Occipital lobe (tissue), 3 donors: ENCODE measurements at places on chromosomes 7 and 10.

- peak; percentile 34 for DNase-seq
These were observed 2.0 kb downstream of the FBXL15 start for GRCh38 chr10:102422545-102423129.

GRCh38 chr10:70000262-70000661, 52.4 kb upstream of the MACROH2A2 start:
- DNase-seq: no peak

- DNase-seq: no peak
These were observed 165.7 kb upstream of the FZD1 start for GRCh38 chr7:91098566-91098965.

DNA sequence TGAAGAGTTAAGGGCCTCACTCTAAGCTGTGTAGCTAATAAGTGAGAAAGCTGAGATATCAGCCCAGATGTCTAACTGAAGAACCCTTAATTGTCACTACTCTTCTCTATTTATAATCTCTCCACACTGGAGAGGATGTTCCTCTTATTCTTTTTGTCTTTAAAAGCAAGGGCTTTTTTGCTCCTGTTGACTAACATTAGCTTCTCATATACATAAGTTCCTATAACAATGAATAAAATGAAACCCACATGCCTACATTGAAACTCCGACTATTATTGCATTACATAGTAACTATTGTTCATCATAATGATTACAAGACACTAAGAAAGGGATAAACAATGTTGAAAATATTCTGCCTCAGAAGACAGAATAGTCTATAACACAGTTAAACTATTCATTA, 67.1 kb downstream of the GNAT3 start:
- DNase-seq: no peak

DNA sequence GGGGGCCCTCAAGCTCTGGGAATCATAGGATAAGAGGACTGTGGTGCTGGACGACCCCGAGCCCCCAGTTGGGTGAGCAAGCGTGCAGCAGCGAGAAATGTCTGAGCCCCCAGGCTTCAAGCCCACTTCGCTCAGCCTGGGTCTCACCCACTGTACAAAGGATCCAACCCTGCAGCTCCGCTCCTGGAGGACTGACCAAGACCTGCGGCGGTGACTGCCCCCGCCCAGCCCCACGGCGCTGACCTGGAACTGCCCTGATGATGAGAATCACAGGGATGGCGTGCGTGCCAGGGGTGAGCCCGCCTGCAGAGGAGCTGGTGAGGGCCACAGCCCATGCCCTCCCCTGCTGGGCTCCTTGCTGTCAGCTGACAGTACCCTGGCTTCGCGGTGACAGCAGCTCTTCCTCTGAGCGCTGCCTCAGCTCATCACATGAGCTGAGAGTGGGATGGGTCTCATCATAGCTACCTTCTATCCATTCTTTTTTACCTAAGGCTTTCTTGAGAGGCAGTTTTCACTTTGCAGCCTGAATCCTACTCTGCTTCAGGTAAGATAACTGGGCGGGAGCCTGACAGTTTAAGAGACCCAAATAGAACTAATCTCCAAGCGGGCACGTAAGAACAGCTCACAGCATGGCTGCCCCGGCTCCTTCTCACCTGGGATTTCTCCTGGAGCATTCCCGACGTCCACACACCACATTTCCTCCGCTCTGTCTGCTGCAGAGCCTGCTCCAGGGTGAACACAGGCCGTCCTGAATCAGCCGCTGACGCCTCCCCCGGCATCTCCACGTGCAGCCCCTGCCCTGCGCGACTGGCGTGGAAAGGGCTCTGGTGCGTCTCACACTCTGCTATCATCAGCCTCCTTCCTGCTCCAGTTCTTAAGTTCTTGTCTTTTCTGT, 329.9 kb downstream of the PTPRN2 start:
- no peak for DNase-seq
